Activated CD4-positive, alpha-beta T cell treated with anti-CD3 and anti-CD28 coated beads for 4 hours (primary cell): ENCODE measurements at places on chromosomes 6 and 20.

GRCh38 chr6:10310330-10310653 lies 104.6 kb downstream of the TFAP2A start:
- DNase-seq: no peak

GRCh38 chr20:4728120-4728760 lies 6.5 kb downstream of the PRND start:
- no peak for DNase-seq

DNA sequence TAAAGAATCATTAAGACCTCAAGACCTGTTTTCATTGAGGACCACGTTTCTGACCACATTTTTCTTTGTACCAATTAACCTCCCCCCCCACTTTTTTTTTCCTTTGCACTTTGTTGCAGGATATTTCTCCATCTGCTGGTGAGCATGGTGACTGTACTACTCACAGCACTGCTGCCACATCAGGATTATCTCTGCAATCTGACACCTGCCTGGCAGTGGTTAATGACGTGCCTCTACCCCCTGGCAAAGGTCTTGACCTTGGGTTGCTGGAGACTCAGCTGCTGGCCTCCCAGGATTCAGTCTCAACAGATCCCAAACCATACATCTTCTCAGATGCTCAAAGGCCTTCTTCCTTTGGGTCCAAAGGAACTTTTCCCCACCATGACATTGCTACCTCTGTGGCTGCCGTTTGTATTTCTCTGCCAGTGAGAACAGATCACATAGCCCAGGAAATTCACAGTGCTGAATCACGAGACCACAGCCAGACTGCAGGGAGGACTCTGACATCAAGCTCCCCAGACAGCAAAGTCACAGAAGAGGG lies 46.6 kb upstream of the EDN3 start:
- no peak for DNase-seq

GRCh38 chr20:24488800-24489175 lies 19.4 kb downstream of the SYNDIG1 start:
- no peak for DNase-seq

GRCh38 chr6:95978230-95978629 lies 37.5 kb upstream of the FUT9 start:
- DNase-seq: no peak

- DNase-seq: peak; percentile 15
Measured at GRCh38 chr6:41335943-41336342, 535 bp downstream of the NCR2 start.

DNA sequence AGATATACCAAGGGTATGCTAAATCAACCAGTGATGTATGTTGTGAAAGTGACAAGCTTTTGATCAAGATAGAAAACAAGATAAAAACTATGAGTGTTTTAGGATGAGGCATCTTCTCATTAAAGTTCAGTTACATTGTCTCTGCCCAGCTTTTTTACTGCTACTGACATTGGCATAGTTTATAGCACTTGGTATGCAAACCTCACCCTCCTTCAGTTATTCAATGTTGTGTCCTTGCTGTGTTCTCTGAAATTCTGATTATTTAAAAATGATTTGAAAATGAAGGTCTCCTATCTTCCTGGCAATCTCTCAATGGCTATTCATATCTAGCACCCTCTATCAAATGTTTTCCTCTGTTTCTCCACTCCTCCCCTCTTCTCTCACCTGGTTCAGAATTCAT lies 6.7 kb upstream of the MYLIP start:
- no peak for DNase-seq
